Activated naive CD8-positive, alpha-beta T cell treated with anti-CD3 and anti-CD28 coated beads for 36 hours (primary cell): ENCODE measurements at places on chromosomes 16 and 17. TPM values are rescaled to one million over a fixed set of nuclear protein-coding genes. Genes with fewer than 3 reads are reported as not detected.

DNA sequence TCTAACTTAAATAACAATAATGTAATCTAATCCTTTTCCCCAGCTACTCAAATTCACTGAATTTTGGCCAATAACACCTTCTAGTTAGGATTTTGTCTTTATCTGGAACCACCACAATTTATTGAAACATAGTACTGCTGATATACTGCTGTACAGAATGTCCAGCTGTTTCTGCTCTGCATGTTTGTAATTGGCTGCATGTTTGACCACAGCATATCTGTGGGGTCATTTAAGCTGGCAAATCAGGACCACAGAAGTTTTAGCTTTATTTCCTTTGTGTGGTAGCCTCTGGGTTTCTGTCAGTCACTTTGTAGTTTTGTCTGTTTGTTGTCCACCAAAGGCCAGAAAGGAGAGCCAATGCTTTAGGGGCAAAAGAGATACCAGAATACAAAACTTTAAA, 22.2 kb upstream of the RAB11FIP4 start:
- no peak for DNase-seq
- no peaks in the 10 kb centered on the region for H3K27me3 ChIP-seq
- H3K4me1 ChIP-seq = peaks cover 17% of the 10 kb centered on the region
- H3K36me3 ChIP-seq = peaks cover 3% of the 10 kb centered on the region

DNA sequence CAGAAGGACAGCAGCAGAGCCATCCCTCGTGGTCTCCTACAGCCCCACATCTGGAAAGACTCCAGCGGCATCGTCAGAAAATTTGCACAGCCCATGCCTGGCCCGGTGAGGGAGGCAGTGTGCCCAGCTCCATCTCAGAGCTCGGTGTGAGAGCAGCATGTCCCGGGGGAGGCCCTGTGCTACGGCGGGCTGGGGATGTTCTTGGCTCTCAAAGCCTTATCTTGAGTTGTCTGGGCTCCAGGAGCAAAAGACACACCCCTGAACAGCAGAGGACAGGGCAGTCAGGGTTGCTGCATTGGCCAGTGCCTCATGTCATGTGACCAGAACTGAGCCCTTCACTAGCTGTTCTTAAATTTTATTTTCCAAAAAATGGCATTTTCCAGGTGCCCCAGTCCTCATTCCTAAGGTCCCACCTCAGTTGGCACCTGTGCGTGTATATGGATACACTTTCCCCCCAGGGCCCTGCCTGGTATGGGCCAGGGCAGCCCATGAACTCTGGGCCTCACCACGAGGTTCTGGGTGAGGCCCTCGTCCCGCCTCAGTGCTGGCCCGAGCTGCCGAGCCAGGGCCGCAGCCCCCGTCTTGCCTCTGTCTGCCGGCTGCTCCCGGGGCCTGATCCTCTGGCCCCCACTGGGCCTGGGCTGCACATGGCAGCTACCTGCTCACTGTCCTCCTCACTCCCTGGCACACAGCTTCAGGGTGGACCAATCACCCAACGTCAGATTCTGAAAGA, 3.0 kb downstream of the NUDT16L1 start:
- peaks cover 7% of the 10 kb centered on the region for H3K36me3 ChIP-seq
- no peaks in the 10 kb centered on the region for H3K27me3 ChIP-seq
- H3K4me1 ChIP-seq = peaks cover 30% of the 10 kb centered on the region
- no peak for DNase-seq
- H3K4me3 ChIP-seq = no peak overlapping the region

DNA sequence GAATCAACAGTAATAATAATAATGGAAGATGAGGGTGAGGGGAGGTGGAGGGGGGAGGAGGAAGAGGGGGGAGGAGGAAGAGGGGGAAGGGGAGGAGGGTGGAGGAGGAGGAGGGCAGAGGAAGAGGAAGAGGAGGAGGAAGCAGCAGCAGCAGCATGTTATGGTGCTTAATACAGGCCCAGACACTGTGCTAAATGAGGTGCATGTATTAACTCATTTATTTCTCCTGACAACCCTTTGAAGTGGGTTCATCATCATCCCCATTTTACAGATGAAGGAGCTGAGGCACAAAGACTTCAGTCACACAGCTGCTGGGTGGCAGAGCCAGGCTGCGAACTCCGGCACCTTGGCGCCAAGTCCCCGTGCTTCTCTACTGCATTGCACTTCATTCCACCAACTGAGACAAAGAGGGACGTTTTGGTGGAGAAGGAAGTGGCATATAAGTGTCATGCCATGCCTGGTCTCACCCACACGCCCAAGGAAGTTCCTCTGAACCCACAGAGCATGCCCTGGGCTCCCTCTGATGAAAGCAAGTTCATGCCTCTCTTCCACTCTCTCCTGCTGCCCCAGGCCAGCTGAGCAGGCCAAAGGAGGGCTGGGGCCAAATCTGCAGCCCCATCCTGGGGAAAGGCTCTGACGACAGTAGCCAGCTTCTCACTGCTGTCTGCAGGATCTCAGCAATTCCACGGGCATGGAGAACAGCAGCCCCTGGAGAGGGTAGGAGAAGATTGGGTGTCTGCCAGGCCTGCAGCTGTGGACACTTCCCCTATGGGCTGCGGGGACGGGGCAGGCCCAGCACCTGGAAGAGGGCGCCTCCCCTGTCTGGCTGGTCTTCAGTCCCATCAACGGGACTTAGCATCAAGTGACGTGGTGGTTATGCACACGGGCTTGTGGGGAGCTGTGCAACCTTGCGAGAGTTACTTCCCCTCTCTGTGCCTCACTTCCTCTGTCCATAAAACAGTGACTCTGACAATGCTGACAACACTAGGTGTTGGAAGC, 21.8 kb downstream of the XYLT1 start:
- peaks cover 32% of the 10 kb centered on the region for H3K4me1 ChIP-seq
- H3K27me3 ChIP-seq = no peaks in the 10 kb centered on the region
- peak; percentile 41 for DNase-seq
- peaks cover 4% of the 10 kb centered on the region for H3K36me3 ChIP-seq
- peak overlapping the region; percentile 43 for H3K4me3 ChIP-seq

GRCh38 chr17:9644910-9645751, at the start of gene USP43:
TSS of gene USP43 (plus strand) at chr17:9645517. CDS start at chr17:9645633, 116 bp downstream.
- H3K4me1 ChIP-seq = peaks cover 18% of the 10 kb centered on the region
- DNase-seq = peak; percentile 43
- no peaks in the 10 kb centered on the region for H3K36me3 ChIP-seq
- peak within 1 kb of the TSS; percentile 8 for H3K27ac ChIP-seq

DNA sequence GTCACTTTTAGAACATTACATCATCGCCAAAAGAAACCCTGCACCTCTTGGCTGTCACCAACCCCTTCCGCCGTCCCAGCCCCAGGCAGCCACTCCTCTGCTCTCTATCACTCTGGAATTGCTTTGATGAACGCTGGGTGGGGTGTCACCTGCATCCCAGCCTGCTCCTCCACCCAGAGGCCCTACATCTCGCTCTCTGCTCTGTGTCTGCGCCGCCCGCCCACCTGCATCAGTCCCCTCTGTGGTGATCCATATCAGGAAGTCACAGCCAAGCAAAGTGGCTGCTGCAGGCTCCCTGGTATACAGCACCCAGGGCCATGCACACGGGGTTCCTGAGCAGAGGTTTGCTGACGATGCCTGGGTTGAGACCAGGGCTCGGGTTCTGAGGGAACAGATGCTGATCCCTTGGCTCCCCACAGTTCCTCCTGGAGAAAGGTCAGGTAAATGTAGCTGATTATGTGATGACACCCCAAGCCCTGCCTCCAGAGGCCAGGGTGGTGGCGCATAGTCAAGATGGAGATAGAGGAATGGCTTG, 30.8 kb downstream of the MPRIP start:
- peaks cover 25% of the 10 kb centered on the region for H3K36me3 ChIP-seq
- no peak overlapping the region for H3K27ac ChIP-seq
- no peaks in the 10 kb centered on the region for H3K27me3 ChIP-seq
- DNase-seq = no peak
- peaks cover 45% of the 10 kb centered on the region for H3K4me1 ChIP-seq

Gene C17orf50
- total RNA-seq = not detected

GRCh38 chr16:55506708-55507107, 2.2 kb upstream of the LPCAT2 start:
- H3K4me3 ChIP-seq = no peak overlapping the region
- peaks cover 9% of the 10 kb centered on the region for H3K4me1 ChIP-seq
- peaks cover 44% of the 10 kb centered on the region for H3K27me3 ChIP-seq
- DNase-seq = no peak
- no peak overlapping the region for H3K27ac ChIP-seq
- H3K36me3 ChIP-seq = no peaks in the 10 kb centered on the region

Gene FBXO47
- not detected for total RNA-seq

Gene PRR29
- total RNA-seq = 0.93 TPM

Gene FOXC2
- total RNA-seq = not detected

DNA sequence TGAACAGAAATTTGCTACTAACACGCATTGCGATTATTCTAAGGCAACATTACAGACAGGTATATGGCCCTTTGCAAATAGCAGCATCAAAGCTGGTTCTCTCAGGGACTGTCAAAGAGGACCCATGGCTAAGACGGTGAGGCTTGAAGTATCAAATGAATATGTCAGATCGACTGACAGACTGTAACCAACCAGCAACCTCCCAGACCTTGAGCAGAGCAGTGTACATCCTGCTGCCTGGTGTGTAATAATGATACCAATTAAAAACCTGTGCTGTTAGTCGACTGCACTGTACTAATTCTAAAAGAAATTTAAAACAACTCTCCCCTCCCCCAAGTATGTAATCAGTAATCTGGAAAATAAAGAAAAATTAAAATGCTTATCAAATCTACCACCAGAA, 35.9 kb upstream of the GHDC start:
- H3K36me3 ChIP-seq = peaks cover 5% of the 10 kb centered on the region
- no peak for DNase-seq
- peaks cover 22% of the 10 kb centered on the region for H3K4me1 ChIP-seq
- H3K27me3 ChIP-seq = no peaks in the 10 kb centered on the region
- no peak overlapping the region for H3K27ac ChIP-seq
- H3K4me3 ChIP-seq = no peak overlapping the region

DNA sequence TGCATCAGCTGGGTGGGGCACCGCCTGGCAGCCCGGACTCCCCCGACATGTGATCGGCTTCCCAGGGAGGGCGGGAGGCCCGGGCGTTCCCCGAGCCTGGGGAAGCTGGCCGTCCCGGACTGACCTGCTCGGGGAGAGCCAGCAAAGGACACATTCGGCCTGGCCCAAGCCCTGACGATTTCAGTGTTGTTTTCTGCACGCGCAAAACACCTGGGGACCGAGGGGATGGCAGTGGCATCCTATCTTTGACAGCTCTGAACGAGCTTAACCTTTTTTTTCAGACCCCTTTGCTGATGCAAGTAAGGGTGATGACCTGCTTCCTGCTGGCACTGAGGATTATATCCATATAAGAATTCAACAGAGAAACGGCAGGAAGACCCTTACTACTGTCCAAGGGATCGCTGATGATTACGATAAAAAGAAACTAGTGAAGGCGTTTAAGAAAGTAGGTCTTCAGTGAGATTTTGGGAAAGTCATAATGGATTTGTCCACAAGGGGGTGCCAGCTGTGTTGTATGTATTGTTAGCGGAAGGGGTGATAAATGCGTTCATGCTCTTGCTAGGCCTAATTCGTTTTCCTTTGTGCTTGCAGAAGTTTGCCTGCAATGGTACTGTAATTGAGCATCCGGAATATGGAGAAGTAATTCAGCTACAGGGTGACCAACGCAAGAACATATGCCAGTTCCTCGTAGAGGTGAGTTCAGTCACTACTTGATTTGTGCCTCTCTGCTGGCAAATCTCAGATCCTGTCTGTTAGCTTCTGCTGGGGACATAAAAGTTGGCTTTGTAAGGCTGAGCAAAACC, 1.0 kb downstream of the EIF1 start:
- peaks cover 7% of the 10 kb centered on the region for H3K27me3 ChIP-seq
- H3K27ac ChIP-seq = peak overlapping the region; percentile 99
- H3K4me3 ChIP-seq = peak overlapping the region; percentile 87
- peak; percentile 37 for DNase-seq
- peaks cover 45% of the 10 kb centered on the region for H3K36me3 ChIP-seq
- peaks cover 22% of the 10 kb centered on the region for H3K4me1 ChIP-seq

DNA sequence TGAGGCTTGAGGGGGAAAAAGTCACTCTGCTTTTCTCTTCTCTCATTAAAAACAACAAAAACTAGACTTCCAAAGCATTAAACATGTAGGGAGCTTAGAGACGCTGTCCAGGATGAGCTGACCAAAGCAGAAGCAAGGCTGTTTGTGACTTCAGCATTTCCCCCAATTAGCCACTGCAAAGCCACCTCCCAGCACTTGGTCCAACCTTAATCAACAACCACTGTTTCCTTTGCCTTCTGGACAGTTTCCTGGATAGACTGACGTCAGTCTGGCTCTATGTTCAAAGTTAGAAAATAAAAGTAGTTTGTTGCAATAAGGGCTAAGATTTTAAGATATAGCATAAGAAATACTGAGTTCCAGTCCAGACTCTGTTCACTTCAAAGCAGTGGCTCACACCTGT, 3.1 kb downstream of the TMEM231 start:
- H3K4me1 ChIP-seq = peaks cover 4% of the 10 kb centered on the region
- no peaks in the 10 kb centered on the region for H3K36me3 ChIP-seq
- H3K27me3 ChIP-seq = peaks cover 22% of the 10 kb centered on the region
- no peak overlapping the region for H3K4me3 ChIP-seq

Gene CCT6B
- total RNA-seq = 1.9 TPM
